Activated naive CD8-positive, alpha-beta T cell treated with anti-CD3 and anti-CD28 coated beads, Interleukin-2, amount 50 U/mL, for 24 hours (primary cell): ENCODE measurements at places on chromosomes 7 and 10.

DNA sequence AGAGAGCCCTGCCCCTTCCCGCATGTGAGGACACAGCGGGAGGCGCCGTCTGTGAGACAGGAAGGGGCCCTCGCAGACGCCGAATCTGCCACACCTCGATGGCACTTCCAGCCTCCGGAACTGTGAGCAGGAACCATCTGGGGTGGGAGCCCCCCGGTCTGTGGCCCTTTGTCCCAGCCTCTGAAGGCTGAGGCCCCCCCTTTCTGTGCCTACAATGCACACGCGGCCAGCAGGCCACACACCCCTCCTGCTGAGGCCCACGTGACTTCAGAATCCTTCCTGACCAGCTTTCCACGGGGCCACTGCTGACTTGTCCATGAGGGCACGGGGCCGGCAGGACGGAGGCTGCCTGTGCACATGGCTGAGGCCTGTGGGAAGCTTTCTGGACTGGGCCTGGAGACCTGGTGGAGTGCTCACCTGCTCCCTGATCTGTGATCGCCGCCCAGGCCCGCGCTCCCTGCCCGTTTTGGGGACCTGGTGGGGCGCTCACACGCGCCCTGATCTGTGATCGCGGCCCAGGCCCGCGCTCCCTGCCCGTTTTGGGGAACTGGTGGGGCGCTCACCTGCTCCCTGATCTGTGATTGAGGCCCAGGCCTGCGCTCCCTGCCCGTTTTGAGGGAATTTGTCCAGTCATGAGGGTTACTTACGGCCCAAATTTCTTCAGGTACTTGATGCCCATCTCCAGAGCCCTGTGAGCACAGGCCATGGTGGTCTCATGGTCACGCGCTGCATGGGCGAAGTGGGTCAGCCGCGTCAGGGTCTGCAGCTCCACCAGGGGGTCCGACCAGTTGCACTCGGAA is 34.3 kb downstream of the CFAP46 start:
- DNase-seq: no peak

GRCh38 chr10:9097206-9097990 is 1042.9 kb downstream of the GATA3 start:
- DNase-seq: no peak

- no peak for DNase-seq
Measured at GRCh38 chr10:3861795-3862194, 76.8 kb upstream of the KLF6 start.

DNA sequence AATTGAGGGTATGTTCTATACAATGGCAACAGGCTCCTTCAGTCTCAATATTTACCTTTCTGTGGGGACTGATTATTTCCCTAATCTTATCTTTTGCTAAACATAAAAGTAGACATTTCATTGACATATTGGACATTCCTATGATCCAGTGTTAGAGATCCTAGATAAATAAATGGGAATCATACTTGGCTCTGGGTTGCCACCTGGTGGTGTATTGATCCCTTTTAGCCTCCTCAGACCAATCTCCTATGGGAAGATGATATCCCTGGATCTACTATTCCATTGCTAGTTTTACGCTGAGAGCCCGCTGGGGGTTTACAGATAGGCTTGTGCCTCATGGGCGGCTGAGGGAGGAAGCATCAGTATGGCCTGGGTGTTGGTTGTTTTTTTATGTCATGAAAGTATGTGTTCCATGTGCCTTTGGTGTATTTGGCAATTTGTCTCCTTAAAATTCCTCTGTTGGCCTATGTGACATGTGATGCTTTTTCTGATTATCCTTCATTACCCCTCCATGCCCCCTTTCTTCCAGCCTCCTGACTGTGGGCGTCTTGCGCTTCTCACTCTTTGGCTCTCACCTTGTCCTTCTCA is 18.8 kb downstream of the CELF2 start:
- no peak for DNase-seq

DNA sequence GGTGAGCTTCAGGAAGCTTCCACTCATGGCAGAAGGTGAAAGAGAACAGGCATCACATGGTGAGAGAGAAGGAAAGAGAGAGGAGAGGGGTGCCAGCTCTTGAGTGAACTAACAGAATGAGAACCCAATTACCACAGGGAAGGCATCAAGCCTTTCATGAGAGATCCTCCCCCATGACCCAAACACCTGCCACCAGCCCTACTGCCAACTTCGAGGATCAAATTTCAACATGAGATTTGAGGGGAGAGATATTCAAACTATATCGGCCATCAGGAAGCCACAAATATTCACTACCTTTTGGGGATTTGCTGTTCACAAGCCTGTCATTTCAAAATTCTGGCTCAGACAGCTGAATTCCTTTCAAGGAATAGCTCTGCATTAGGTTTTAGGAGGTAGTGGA is 39.9 kb upstream of the SMNDC1 start:
- no peak for DNase-seq

DNA sequence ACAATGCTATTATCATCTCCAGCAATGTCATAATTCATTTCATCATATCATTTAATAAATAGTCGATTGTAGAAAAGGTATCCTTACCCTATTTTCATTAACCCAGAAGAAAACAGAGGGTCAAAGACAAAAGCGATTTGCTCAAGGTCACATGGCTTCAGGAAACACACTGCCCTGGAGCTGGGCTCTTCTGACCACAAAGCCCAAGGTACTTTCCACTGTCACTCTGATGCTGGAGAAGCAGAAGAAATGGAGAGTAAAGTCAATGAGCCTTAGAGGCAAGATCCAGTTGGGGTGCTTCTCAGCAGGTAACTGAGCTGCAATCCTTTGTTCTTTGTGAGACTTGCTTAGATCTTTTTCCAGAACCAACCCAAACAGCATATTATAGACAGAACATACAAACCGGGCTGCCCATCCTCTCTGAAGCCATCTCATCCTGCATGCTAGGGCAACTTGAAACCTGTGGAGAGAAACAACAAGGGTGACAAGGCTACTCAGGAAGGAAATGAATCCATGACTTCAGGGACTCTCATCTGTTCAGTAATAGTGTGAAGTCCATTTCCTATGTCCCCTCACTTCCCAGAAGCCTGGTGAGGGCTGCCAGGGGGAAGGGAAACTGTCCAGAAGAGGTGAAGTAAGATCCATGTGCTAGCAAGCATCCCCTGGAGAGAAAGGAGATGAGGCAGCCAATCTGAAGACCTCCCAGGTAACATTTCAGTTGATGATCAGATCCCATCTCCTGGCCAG is 148.6 kb upstream of the SVIL start:
- no peak for DNase-seq

DNA sequence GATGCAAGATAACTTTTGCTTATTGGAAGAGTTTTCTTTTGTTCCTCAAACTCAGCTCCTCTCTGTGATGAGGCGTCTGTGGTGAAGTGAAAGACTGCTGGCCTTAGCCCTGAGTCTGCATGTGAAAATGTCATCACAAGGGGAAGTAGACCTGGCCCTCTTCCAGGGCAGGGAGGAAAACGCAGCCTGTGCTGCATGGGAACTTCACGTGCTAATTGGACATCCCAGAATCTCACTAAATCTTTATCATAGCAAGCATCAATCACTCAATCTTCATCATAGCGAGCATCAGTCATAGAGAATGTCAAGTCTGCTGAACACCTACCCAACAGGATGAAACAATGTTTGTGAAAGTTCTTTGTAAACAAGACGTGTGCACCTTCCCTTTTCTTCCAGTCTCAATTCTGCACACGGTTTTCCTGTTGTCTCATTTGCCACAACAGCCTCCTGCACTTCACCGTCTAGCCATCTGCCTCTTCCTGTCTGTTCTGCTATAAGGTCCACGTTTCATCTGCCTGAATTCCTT is 314.6 kb downstream of the FRMD4A start:
- DNase-seq: no peak

GRCh38 chr10:73581918-73582317 is 9.2 kb downstream of the USP54 start:
- no peak for DNase-seq

- DNase-seq: no peak
Measured at GRCh38 chr10:89256340-89256739, 4.8 kb upstream of the LIPA start.

DNA sequence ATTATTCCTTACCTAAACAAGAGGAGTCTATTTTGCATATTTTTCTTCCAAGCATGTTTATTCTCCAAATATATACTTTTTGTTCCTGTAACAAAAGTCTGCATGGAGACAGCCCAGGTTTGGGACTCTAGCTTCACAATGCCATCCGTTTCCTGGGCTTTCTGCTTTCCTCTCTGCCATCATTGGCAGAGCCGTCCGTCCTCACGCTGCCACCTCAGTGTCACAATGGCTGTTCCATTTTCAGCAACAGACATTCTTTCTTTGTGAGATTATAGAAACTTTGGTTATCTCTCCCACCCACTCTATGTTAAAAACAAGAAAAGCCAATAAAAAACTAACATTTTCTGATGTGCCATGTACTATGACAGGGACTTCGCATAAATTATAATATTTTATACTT is 825.2 kb downstream of the REEP3 start:
- DNase-seq: no peak

GRCh38 chr10:78960316-78960800 is 108.4 kb upstream of the ZMIZ1 start:
- DNase-seq: no peak

DNA sequence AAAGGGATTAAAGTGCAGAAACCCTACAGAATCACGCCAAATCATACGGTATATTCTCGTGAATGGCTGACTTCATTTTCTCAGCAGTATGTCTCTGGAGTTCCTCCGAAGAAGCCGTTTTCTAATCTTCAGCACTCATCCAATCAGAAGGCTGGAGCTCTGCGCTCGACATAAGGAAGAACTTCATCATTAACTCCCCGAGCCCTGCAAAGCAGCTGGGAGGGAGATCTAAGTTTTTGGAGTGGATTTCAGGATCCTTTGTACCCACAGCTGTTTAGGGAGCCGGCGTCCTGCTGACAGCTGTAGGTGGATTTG is 40.7 kb upstream of the SDK1 start:
- DNase-seq: no peak

GRCh38 chr7:37961251-37961650 is 40.8 kb downstream of the EPDR1 start:
- no peak for DNase-seq

DNA sequence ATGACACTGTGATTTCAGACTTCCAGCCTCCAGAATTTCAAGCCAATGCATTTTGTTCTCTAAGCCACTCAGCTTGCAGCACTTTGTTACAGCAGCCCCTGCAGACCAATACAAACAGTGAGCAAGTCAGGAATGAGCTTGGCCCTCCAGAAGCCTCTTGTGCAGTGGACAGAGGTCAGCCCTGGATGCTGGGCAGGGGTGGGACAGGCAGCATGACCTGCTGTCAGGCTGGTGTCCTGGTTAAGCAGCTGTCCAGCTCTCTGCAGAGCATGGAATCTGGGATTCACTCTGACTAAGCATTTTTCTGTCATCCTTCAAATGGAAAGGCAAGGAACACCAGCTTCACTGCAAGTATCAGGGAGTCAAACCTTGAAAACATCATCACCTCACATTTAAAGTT is 85.5 kb upstream of the GDF10 start:
- DNase-seq: no peak

GRCh38 chr7:39721345-39721744 is 98.0 kb downstream of the RALA start:
- no peak for DNase-seq

GRCh38 chr7:132279718-132280117 is 296.6 kb downstream of the PLXNA4 start:
- no peak for DNase-seq

- no peak for DNase-seq
Measured at GRCh38 chr7:1669954-1670893, at the start of gene ELFN1. TSS of gene ELFN1 (plus strand) at chr7:1670277. CDS start at chr7:1744597, 74,320 bp downstream.

DNA sequence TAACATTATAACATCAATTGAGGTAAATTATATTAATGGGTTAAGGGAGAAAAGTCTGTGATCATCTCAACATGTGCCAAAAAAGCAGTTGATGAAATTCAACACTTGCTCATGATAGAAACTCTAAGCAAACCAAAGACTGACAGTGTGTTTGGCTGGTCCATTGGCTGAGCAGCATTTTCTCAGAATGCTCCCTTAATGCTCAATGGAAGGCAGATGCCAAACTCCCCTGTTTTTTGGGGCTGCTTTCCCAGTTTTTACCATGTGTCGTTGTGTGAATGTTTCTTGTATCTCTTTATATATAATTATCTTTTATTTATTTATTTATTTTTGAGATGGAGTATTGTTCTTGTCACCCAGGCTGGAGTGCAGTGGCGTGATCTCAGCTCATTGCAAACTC is 114.7 kb downstream of the SEC23IP start:
- DNase-seq: no peak

- DNase-seq: no peak
Measured at GRCh38 chr10:31322647-31323046, 3.6 kb downstream of the ZEB1 start.

DNA sequence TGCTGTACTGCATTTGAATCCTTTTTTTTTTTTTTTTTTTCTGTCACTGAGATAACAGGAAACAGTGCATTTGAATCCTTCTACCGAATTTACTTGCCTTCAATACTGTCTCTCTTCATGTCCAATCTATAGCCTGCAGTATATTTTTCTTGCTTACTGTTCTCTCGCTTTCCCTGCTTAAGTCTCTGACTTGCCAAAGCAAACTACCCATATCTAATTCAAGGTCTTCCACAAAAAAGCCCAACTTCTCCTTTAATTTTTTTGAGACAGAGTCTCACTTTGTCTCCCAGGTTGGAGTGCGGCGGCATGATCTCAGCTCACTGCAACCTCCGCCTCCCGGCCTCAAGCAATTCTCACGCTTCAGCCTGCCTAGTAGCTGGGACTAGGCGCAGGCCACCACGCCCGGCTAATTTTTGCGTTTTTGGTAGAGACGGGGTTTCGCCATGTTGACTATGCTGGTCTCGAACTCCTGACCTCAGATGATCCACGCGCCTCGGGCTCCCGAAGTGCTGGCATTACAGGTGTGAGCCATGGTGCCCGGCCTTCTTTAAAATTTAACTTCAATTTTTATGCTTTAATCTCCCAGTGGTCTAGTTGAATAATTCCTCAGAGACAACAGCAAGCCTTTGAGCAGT is 882 bp downstream of the PDCD11 start:
- DNase-seq: no peak

DNA sequence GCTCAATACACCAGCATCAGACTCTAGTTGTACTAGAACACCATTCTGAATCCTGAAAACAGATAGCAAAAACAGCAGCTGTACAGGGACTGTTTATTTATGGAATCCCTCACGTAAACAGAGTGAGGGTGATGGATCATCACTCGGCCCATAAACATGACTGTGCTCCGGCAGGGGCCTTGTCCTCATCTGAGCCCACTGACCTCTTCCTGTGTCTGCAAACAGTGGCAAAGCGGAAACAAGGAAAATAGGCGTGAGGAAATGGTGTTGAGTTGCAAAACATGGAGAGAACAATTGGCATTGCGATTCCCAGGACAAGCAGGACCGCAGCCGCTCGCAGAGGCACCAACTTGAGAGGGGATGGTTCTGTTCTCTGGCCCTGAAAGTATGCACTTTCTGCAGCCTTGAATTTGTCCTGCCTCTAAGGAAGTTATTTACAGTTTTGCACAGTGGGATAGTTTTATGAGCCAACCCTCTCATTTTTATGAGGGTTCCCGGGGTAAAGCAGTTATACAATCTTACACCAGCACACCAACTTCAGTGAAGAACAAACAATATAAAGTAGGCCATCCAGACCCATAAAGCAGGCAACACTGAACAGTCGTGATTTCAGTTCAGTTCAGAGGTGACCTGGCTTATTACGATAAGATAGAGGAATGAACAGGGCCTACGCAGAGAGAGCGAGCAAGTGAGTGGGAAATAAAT is 248.0 kb upstream of the FZD8 start:
- DNase-seq: no peak
